Activated T-helper 1 cell treated with anti-CD3 and anti-CD28 coated beads, Interleukin-12 subunit alpha, Interleukin-12 subunit beta, Interleukin-2, Interleukin-4 antibody, amounts not matched to agents 30 ng/mL and 10 ng/mL and 1 ng/mL, durations not matched to agents 14 hours and 24 hours and 36 hours (primary cell): ENCODE measurements at places on chromosomes 1 and 21. TPM values are rescaled to one million over a fixed set of nuclear protein-coding genes. Genes with fewer than 3 reads are reported as not detected.

DNA sequence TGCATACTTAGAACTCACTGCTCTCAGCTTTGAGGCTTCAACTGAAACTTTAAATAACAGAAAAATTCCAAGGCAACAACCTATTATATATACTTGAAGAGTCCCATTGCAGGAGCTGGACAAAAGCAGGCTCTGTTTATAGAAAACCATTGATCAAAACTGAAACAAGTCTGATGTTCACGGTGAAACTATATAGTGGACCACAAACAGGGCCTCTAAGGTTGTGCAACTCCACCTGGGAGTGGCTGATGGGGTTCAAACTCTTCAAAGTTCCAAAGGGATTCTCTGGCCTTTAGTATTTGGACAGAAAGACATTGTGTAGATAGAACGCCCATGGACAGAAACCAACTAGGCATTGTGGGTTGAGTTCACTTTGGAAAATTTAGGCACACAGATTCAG, 140.3 kb downstream of the ZC3H11B start:
- DNase-seq: no peak

Gene CYP4A22
- not detected in 2 replicates for total RNA-seq

DNA sequence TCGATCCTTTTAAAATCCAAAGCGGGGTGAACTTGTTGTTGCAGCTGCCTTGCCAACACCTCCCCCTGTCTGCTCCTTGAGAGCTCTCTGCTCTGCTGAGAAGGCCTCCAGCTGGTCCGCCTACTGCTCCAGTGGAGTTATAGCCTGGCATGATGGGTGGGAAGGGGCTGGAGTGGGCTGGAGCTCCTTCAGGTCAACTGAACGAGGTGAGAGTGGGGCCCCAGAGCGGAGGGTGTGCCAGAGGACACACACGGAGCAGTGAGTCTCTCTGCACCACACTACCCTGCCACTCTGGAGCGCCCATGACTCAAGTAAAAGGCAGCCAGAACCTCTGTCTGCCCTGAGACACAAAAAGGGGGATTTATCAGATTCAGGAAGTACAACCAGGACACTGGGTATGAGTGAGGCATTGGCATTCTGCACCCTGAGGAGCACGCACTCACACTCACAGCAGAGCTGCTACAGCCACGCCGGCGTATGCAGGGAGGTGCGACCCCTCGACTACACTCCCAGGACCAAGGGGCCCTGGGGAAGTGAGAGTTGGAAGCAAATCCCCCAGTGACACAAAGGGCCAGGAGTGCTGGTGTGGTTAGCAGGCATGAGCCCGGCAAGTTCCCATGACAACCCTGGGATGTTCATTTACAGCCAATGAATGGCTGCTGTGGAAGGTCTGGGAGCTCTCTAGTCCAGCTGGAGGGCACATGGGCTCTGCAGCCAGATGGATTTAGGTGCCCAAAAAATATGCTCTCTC, 28.0 kb upstream of the EVA1B start:
- DNase-seq: no peak

DNA sequence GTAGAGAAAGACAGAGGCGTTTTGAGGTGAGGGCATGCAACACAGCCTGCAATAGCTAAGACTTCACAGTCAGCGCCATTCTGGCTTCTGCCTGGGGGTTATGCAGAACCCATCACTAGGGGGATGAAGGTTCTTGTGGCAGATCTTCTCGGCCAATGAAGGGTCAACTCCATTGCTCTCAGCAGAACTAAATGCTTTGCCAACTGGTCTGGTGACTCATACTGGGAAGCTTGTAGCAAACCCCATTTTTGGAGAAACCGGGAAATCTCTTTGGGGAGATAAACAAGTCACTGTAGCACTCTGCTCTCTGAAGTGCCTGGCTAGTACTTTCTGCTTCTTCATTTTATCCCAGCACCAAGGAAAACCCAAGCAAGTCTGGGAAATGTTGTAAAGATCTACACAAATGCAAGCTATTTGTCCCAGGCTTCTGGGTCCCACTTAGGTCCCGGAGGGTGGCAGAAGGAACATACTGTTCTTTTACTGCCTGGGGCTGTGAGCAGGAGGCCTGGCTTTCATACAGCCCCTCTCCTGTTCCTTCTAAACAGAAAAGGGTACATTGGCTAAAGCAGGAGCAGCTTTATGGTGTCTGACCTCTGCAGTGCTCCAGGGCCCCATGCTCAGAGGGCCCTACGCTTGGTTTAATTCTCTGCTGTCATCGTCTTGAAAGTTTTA, 28.8 kb downstream of the SHISA4 start:
- DNase-seq: no peak

Gene OR2L5
- not detected in 2 replicates for total RNA-seq

Gene EPS8L3
- not detected in 2 replicates for total RNA-seq

Gene DEPDC1
- total RNA-seq: 10.0 and 11.3 TPM in 2 replicates

GRCh38 chr1:168888418-168888817, 159.4 kb upstream of the DPT start:
- no peak for DNase-seq

Gene HES5
- total RNA-seq: not detected in 2 replicates

Gene PLCH2
- total RNA-seq: 2.5 and 2.9 TPM in 2 replicates

Gene CGN
- 0.17 and 0.91 TPM in 2 replicates for total RNA-seq

Gene PTGFR
- total RNA-seq: not detected in 2 replicates

DNA sequence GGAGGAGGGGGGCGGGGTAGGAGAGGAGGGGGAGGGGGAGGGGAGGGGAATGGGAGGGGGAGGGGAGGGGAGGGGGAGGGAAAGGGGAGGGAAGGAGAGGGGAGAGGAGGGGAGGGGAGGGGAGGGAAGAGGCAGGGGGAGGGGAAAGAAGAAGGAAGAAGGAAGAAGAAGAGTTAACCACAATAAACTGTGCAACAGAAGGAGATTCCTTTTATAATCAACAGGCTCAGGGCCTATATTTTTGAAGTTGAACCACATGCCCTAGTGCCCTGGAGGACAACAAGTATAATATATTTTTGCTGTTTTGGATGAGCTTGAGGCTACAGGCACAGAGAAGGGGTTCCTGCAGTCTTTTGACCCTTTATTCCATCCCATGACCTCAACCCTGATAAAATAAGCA, 228.2 kb upstream of the IRF2BP2 start:
- DNase-seq: no peak

Gene COL24A1
- 0.05 TPM in 1 of 2 replicates, not detected in the other for total RNA-seq

GRCh38 chr1:2949966-2950925, 71.0 kb upstream of the ACTRT2 start:
- DNase-seq: no peak

Gene SH2D1B
- total RNA-seq: 0.10 TPM in 1 of 2 replicates, not detected in the other

Gene AK5
- total RNA-seq: 0.39 TPM in 1 of 2 replicates, not detected in the other

DNA sequence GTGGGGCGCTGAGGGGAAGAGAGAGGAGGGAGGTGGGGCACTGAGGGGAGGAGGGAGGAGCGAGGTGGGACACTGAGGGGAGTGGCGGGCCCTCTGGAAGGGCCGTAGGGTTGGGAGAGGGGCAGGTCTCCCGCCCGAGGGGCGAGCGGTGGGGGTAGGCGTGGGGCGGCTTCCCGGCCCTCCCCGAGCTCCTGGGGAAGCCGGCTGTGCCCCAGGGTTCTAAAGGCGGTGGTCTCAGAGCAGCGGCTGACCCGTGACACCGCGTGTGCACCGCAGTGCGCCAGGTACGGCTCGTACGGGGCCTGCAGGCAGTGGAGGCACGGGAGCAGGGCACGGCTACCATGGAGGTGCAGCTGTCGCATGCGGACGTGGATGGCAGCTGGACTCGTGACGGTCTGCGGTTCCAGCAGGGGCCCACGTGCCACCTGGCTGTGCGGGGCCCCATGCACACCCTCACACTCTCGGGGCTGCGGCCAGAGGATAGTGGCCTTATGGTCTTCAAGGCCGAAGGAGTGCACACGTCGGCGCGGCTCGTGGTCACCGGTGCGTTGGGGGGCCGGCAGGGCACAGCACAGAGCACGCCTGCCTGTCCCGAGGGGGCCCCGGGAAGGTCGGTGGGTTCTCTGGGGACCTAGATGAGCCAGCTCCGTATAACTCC, 68.5 kb downstream of the OBSCN start:
- no peak for DNase-seq

DNA sequence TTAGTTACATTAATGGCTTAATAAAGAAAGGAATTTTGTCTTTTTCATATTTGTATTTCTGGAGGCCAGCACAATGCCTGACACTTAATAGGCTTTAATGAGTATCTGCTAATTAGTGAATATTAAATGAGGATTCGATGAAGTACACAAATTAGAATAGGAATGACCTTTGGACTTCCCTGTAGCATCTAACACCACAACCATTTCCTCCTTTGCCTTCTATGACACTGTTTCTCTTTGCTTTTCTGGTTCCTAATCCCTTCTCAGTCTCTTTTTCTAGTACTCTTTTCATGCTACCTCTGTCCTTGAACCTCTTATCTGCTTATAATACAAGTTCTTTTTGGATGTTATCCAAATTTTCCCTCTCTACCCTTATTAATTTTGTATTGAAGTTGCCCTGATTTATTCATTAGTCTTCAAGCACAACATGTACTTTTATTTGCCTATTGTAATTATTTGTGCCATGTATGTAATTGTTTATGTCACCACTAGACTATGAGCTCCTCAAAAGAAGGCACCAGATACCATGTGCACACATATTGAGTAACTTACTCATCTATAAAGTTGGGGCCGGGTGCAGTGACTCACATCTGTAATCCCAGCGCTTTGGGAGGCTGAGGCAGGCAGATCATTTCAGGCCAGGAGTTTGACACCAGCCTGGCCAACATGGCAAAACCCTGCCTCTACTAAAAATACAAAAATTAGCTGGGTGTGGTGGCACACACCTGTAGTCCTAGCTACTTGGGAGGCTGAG, 23.8 kb downstream of the RPS27 start:
- no peak for DNase-seq

GRCh38 chr1:115300087-115300876, 37.8 kb downstream of the NGF start:
- no peak for DNase-seq

DNA sequence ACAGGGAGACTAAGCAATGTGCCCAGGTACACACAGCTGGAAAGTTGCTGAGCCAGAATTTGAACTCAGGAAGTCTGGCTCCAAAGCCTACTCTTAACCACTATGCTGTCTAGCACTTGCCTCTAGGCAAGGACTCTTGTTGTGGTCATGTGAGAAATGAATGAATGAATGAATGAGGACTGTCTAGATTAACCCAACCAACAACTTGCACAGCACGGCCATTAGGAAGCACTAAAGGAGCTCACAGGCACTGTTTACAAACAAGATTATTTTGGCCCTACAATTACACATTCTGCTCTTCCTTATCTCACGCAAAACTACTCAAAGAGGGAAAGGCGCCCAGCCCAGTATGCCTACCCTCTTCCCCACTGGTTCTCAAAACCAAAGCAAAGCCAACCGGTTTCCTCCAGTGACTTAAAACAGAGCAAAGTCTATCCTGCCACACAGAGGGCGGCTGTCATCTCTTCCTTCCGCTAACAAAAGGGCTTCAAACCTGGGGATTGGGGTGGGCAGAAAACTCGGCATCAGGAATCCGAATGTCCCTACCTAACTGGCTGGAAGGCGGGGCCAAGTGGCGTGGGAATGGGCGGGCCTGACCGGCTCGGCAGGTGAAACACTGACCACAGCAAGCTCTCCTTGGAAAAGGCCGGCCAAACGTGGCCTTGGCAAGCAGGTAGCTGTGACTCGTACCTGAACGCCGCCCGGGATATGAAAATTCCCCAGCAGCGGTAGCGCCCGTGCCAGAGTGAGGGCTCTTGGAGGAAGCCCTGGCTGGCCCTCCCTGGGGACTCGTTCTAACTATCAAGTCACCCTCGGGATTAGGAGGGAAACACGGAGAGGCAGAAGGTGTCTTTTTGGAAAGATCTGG, 948 bp downstream of the STK40 start:
- DNase-seq: peak; percentile 27

DNA sequence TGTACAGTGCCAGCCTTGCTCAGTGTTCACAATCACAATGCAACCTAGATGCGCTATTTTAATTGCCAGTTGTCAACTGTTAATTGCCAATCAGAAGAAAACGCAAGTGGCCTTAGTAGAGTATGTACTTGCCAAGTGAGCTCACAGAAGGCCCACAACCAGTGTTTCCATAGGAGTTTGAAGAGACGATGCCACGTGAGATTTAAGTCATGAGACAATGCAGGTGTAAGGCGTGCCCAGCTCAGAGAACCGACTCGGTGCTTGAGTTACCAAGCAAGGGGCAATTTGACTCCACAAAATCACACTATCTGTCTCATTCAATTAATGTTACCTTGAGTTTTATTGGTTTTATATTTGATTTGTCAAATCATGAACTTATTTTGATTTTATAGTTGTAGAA, 65.6 kb downstream of the TEX35 start:
- DNase-seq: no peak

GRCh38 chr1:109490029-109490933, 3.6 kb upstream of the CYB561D1 start:
- DNase-seq: peak; percentile 51

- no peak for DNase-seq
These were observed 48.5 kb downstream of the PHACTR4 start for GRCh38 chr1:28417926-28418637.

DNA sequence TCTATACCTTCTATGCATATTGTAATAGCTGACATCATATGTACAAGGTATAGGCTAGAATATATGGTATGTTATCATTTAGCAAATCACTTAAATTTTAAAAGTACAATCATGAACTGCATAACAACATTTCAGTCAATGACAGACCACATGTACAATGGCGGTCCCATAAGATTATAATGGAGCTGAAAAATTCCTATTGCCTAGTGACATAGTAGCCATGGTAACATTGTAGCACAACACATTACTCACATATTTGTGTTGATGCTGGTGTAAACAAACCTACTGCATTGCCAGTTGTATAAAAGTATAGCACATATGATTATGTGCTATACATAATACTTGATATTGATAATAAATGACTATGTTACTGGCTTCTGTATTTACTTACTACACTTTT, 8.9 kb downstream of the RAB3B start:
- no peak for DNase-seq

- DNase-seq: no peak
These were observed 5.3 kb downstream of the OLFML2B start for GRCh38 chr1:162018418-162018817.

DNA sequence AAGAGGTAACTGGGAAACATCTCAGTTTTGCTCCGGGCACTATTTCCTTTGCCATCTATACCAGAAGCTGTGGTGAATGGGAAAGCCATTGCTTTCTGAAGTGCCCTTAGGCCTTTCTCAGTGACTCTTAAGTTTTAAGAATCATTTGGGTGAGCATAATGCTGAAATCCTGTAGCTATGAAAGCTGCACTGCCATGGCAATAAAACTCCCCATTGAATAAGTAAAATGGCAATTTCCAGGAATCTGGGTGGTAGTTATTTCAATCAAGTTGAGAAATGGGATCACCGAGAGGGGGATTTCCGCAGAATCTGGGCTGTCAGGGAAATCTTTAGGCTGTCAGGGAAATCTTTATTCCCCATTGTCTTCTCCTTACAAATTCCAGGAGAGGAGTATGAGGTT, 26.8 kb upstream of the MACF1 start:
- no peak for DNase-seq

Gene C4BPB
- 2.3 TPM in 2 replicates for total RNA-seq

- DNase-seq: no peak
These were observed 35.4 kb upstream of the EIF4G3 start for GRCh38 chr1:21212126-21212525.
